CD14-positive monocyte (primary cell): ENCODE measurements at places on chromosomes 5 and 9. TPM values are rescaled to one million over a fixed set of nuclear protein-coding genes. Genes with fewer than 3 reads are reported as not detected.

TMEM267 gene
- 1.0 and 4.4 TPM in 2 replicates for polyA plus RNA-seq

TMOD1 gene
- polyA plus RNA-seq: 0.81 TPM

BTNL8 gene
- polyA plus RNA-seq: 0.13 and 0.15 TPM in 2 replicates

TRAF1 gene
- polyA plus RNA-seq: 0.15 TPM

PDCD1LG2 gene
- 0.41 TPM for polyA plus RNA-seq

CDKN2B-AS1 gene
- polyA plus RNA-seq: 0.08 and 0.55 TPM in 2 replicates

SPATA31D4 gene
- polyA plus RNA-seq: not detected in 2 replicates

FABP6 gene
- polyA plus RNA-seq: not detected

CFAP90 gene
- polyA plus RNA-seq: not detected

SLC28A3 gene
- not detected for polyA plus RNA-seq

PCDHGA9 gene
- not detected for polyA plus RNA-seq

FBP2 gene
- not detected in 2 replicates for polyA plus RNA-seq

INSL6 gene
- not detected in 2 replicates for polyA plus RNA-seq

SLC6A19 gene
- polyA plus RNA-seq: not detected

KLF4 gene
- polyA plus RNA-seq: 512 and 962 TPM in 2 replicates

PAXX gene
- 92.9 and 137 TPM in 2 replicates for polyA plus RNA-seq

PIP5K1B gene
- 0.87 TPM for polyA plus RNA-seq

GRIA1 gene
- not detected for polyA plus RNA-seq

PDZD2 gene
- not detected in 2 replicates for polyA plus RNA-seq

KCNMB1 gene
- polyA plus RNA-seq: 1.2 TPM

ALDH7A1 gene
- polyA plus RNA-seq: 0.59 TPM

EFNA5 gene
- 0.01 TPM in 1 of 2 replicates, not detected in the other for polyA plus RNA-seq

EPB41L4A gene
- polyA plus RNA-seq: 0.01 TPM in 1 of 2 replicates, not detected in the other

FOXD4 gene
- not detected in 2 replicates for polyA plus RNA-seq

ZDHHC11B gene
- polyA plus RNA-seq: not detected

SIT1 gene
- 0.27 TPM for polyA plus RNA-seq

SIMC1 gene
- polyA plus RNA-seq: 3.7 TPM

GABRA6 gene
- not detected for polyA plus RNA-seq

ASPN gene
- polyA plus RNA-seq: not detected in 2 replicates

SWI5 gene
- polyA plus RNA-seq: 14.4 TPM

EGFLAM gene
- not detected for polyA plus RNA-seq

CDH9 gene
- polyA plus RNA-seq: not detected in 2 replicates

DIAPH1 gene
- polyA plus RNA-seq: 98.6 TPM

DMGDH gene
- polyA plus RNA-seq: not detected

CORO2A gene
- polyA plus RNA-seq: 3.5 TPM

CDH10 gene
- polyA plus RNA-seq: not detected in 2 replicates

GPR150 gene
- polyA plus RNA-seq: not detected in 2 replicates

ADGRV1 gene
- not detected for polyA plus RNA-seq

DNM1 gene
- polyA plus RNA-seq: 0.05 TPM

CDX1 gene
- not detected for polyA plus RNA-seq

LAMC3 gene
- polyA plus RNA-seq: not detected

PCDHGB6 gene
- not detected for polyA plus RNA-seq

MRPS30 gene
- polyA plus RNA-seq: 8.8 and 15.2 TPM in 2 replicates

F2RL2 gene
- polyA plus RNA-seq: 0.14 TPM

PCDHA9 gene
- not detected for polyA plus RNA-seq

JADE2 gene
- 10.2 and 14.8 TPM in 2 replicates for polyA plus RNA-seq

LRRC8A gene
- 7.8 TPM for polyA plus RNA-seq

PHYHD1 gene
- not detected for polyA plus RNA-seq

CCT5 gene
- polyA plus RNA-seq: 90.1 and 142 TPM in 2 replicates
